ENCODE measurements at places on chromosomes 1 and 21.
A peak's percentile ranks its signal among the peaks of the same experiment; 100 is the strongest.

- no peak for DNase-seq
These were observed 27.0 kb downstream of the PROX1 start for GRCh38 chr1:214014730-214015129.

- no peak for DNase-seq
These were observed 19.7 kb upstream of the PTTG1IP start for GRCh38 chr21:44893278-44893556.

GRCh38 chr1:196056966-196057365 lies 551.3 kb downstream of the KCNT2 start:
- DNase-seq = no peak

- no peak for DNase-seq
These were observed 135.1 kb downstream of the ST6GALNAC3 start for GRCh38 chr1:76209648-76210047.

DNA sequence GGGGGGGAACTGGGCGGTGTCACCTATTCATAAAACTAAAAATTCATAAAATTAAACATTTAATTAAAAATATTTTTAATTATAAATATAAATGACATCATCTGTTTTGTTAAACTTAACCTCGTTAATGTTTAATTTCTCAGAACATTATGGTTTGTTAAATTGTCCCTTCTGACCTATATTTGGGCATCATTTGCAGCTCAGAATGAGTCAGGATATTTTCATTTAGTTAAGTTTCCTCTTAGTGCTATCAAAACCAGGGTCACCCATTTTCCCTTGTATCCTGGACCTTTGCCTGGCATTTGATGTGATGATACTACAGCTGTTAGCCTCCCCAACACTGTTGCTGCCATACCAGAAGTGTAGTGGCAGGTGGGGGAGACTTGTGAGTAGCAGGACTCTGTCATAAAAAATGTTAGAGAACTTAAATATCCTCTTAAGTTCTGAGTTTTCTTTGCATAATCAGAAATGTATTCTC lies 30.3 kb downstream of the TSNAX start:
- DNase-seq = no peak

GRCh38 chr1:29620631-29621030 lies 384.3 kb downstream of the PTPRU start:
- DNase-seq = no peak

DNA sequence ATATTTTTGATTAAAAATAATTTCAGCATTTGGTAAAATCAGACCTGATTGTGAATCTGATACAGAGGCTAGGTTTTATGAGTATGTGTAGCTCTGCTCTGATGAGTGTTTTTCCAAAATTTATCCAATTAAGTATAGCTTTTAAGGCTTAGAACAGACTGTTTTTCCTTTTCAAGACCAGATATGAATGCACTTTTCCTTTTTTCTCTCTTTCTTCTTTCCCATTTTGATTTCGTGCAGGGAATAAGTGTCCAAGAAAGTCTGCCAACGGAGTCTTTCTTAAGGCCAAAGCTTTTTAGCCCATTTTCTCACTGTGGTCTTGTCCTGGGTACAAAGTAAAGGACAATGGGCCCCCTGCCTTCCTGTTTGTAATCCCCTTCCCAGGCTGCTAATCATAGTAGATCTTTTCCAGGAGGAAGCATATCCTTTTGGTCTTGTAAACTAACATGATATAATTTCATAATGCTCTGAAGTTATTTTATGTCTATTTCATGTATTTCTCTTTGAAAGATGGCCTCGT lies 2.9 kb downstream of the KIF1B start:
- no peak for DNase-seq

GRCh38 chr1:233019778-233020325 lies 69.4 kb downstream of the NTPCR start:
- DNase-seq = no peak

GRCh38 chr1:105004515-105004914 lies 1254.8 kb downstream of the AMY1C start:
- no peak for DNase-seq

DNA sequence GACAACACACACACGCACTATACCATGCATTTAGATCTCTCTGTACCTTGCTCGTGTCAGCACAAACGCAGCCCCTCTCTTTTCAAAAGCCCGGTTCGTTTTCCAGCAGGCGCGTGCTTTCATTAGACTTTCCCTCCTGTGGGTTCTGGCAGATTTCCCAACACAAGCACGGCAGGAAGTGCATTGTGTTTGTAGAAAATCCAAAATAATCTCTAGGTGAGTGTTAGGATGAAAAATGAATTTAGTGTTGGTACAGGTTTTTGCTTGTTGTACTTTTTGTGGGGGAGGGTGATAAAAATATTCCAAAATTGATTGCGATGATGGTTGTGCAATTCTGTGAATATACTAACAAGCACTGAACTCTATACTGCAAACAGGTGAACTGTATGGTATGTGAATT lies 54.1 kb upstream of the POFUT2 start:
- no peak for DNase-seq

DNA sequence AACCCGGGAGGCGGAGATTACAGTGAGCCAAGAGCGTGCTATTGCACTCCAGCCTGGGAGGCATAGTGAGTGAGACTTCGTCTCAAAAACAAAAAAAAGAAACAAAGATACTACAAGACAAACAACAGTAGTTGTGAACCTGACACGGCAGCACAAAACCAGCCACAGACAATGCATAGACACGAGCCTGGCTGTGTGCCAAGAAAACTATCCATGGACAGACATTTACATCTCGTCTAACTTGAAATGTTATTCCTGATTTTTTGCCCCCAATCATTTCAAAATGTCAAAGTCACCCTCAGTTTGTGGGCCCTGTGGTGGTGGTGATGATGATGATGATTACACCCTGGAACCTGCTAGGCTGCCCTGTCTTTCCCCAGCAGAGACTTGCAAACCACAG lies 6.3 kb downstream of the KLHL21 start:
- DNase-seq = no peak

GRCh38 chr1:59063501-59063900 lies 233.4 kb upstream of the FGGY start:
- DNase-seq = peak; percentile 30

- DNase-seq = peak; percentile 64
These were observed 80.3 kb downstream of the SELENOF start for GRCh38 chr1:86833461-86834215.

DNA sequence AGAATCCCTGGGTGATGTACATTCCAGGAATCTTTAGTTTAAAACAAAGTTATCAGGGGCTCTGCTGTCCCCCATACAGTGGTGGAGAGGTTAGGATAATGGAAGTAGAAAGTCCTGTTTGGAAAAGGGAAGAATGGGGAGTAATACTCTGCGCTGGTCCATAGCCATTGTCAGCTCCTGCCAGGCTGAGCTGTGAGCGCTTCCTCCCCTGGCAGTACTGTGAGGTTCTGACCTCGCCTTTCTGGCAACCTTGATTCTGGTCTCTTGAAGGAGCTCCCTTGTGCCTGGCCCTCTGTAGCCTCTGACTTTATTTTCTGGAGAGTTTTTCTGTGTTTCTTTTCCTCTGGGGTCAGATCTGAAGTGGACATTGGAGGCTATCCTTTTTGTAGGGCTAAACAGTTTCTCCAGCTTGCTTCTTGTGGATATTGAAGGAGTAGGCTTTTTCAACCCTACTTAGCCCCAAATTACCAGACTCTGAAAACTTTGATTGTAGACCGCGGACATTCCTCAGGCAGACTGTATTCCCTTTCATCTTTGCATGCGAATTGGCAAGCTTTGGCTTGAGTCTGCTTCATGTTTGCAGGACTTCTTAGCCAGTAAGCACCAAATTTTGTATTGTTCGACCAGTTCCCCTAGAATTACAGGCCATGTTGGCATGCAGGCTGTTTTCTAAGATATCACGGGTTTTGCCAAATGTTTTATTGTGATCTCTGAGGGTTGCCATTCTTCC lies 13.8 kb downstream of the UBE4B start:
- no peak for DNase-seq

- no peak for DNase-seq
These were observed 83.9 kb upstream of the GJB5 start for GRCh38 chr1:34670982-34671381.

GRCh38 chr1:110433803-110434202 lies 17.1 kb upstream of the PROK1 start:
- DNase-seq = no peak

DNA sequence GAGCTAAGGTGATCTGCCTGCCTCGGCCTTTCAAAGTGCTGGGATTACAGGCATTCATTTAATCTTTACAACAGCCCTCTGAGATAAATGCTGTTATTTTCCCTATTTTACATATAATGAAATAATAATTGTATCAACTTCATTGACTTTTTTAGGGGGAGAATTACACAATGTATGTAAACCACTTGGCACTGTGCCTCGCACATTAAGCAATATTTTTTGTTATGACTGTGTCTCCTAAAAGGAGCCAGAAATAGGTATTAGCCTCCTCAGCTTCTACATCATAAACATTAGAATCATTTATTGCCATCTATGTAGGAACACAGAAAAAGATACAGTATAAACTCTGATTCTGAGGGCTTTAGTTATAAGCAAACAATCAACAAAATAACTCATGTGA lies 1.1 kb upstream of the DNAJC28 start:
- no peak for DNase-seq

DNA sequence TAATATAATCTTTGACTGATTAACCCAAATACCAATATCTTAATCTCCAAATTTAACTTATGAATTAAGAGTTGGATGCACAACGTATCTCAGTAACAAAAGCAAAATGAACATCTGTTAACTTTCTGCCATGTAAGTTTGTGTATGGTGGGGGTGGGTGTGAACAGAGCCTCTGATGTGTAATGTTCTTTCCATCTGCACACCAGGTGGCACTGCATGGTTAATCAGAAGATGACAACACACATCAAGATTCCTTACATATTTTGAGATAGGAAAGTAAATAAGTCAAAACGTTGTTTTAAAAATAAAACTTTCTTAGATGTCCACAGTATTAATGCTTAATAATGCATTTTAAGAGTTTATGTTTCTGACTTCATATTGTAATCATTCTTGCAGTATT lies 251.9 kb downstream of the DPYD start:
- no peak for DNase-seq

GRCh38 chr1:228865627-228866330 lies 130.5 kb downstream of the RHOU start:
- no peak for DNase-seq

DNA sequence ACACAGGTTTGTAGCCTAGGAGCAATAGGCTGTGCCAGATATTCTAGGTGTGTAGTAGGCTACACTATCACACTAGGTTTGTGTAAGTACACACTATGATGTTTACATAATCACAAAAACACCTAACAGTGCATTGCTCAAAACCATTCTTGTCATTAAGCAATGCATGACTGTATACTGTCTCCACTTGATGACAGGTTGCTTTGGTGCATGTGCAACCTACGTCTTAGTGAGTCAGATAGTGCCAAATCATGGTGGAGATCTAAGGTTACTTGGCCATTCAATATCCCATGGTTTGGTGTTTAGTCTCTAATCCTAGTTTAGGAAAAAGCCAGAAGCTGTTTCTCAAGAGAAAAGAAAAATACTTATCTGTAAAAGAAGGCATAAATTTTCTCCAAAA lies 181.1 kb downstream of the KCNK2 start:
- no peak for DNase-seq
